ENCODE measurements at places on chromosomes 11 and 22.
A peak's percentile ranks its signal among the peaks of the same experiment; 100 is the strongest.

GRCh38 chr22:45421349-45422055, 8.0 kb downstream of the RIBC2 start:
- no peak for DNase-seq

GRCh38 chr11:69297787-69298266, 3.9 kb downstream of the MYEOV start:
- peak; percentile 42 for DNase-seq

- peak; percentile 94 for DNase-seq
Observed at GRCh38 chr11:105177658-105178057, 38.1 kb upstream of the CARD18 start.

DNA sequence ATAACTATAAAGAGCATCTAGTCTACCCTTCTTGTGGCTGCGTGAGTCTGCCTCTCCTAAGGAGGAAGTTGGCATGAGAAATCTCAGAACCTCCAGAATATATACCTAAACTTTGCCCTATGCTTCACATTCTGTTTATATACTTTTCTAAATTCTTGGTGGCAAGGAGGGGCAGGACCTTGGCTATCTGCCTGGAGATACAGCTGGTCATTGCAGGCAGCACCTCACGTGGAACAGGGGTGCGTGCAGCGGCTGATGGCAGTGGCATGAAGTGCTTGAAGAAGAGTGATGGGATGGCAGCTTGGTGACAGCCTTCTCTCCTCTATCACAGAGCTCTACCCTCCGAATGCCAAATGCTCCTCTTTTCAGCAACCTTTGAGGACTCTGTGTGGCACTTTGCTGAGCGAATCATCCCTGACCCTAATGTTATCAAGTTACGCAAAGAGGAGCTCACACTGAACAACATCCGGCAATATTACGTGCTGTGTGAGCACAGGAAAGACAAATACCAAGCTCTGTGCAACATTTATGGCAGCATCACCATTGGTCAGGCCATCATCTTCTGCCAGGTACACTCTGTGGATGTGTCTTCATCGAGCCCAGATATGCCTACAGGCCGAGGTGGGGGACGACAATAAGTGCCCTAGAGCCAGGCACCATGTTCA, 12.5 kb downstream of the DDX25 start:
- DNase-seq, result no peak

DNA sequence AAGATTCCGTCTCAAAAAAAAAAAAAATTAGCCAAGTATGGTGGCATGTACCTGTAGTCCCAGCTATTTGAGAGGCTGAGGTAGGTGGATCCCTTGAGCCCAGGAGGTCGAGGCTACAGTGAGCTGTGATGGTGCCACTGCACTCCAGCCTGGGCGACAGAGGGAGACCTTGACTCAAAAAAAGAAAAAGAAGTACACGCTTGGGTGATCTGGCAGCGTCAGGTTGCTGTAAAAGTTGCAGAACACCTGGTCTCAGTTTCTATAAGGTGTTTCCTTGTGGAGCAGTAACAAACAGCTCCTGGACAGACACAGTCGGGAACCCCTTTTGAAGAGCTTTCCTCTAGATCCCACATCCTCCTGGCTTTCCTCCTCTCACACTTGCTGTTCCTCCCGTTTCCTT, 45.8 kb downstream of the SCGB1A1 start:
- DNase-seq, result no peak

DNA sequence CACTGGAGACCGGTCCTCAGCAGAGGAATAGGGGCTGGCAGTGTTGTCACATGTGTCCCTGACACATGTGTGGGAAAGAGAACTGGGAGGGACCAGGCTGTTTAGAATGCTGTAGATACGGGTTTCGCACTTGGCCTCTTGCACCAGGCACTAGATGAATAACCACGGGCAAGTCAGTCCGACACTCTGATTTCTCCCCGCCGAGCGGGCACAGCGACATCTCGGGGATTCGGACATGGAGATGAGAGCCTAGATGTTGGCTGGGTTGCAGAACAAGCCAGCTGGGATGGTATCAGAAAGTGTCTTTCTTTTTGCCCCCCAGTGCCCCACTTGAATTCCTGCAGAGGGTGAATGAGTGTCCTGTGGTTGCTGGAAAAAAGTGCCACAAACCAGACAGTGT, 115.9 kb upstream of the SLC22A12 start:
- DNase-seq, result no peak
